ENCODE measurements at places on chromosomes 11 and 22.

- no peak for DNase-seq
Measured at GRCh38 chr22:42939451-42939881, 75.5 kb downstream of the PACSIN2 start.

DNA sequence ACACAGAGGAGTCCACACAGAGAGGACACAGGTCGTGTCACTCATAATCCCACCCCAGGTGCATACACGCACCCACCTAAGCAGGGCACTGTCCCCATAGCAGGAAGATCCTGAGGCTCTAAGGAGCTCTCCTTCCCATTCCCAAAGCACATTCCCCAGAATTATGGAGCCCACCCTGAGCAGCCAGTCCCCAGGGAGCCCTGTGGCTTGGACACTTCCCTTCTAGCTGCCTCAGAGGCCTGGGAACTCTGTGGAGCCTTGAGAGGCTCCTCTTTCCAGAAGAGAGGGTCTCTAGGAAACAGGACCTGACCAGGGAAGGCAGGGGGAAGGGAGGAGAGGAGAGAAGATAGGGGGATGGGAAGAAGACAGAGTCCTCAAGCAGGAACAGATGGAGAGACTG, 29.8 kb downstream of the ARHGEF17 start:
- no peak for DNase-seq

DNA sequence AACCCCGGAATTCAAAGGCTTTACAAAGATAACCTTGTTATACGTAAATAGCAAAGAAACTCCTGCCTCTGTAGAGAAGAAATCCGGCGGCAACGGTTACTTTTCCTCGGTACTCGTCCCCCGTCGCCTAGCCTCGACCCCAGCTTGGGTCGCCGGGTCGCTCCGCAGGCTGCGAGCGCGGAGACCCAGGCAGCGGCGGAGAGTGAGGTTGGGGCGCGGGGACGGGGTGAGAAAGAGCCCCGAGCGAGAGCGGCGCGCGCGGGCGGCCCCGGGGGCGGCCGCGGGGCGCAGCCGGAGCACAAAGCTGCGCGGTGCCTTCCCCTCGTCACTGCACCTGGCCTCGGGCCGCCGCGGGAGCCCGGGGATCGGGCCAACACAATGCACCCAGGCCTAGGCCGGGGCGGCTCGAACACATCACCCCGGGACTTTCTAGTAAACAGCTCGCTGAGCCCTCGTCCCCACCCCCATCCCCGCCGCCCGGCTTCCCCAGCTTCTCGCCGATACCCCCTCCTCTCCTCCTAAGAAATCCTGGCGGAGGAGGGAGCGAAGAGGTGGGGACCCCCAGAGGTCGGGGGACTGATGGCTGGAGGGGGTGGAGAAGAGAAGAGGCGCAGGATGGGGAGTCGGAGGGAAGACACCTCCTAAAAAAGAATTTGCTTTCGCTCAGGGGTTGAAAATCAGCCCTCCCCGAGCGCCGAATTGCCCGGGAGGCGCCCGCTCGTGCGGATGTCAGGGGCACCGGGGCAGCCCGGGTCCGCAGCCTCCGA, 845 bp downstream of the MPPED2 start:
- no peak for DNase-seq

DNA sequence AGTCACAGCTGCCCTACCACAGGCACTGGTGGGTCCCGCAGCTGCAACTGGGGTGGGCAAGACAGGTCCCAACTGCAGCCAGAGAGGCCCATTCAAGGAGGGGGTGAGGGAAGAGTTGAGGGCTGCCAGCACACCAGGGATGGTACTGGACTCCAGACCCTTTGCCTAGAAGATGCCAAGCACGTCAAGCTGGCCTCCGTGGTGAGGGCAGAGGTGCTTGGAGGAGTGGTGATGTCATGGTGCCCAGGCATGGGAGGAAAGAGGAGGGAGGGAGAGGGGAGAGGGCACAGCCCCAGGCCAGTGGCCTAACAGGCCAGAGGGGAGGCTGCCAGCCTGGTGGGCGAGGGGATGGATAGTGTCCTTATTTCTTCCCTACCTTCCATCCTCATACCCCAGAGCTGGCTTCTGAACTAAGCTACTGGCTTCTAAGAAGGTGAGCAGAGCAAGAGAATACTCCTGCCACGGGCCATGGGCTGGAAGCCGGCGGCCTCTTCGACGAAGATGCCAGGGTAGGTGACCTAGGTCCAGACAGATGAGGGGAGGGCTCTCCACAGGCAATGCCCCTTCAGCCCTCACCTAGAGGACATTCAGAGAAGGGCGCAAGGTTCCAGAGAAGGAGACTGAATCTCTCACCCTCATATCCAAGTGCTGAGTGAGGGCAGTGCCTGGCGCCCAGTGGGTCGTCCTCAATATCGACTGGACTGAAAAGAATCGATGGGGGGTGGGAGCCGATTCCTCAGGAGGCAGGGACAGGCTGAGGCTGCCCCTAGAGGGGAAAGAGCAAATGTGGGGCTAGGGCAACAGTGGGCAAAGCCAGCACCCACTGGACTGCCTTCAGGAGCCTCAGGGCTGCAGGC, 1.8 kb downstream of the SYT7 start:
- no peak for DNase-seq

GRCh38 chr11:83709434-83709833, 423.3 kb upstream of the CCDC90B start:
- no peak for DNase-seq

- DNase-seq, result no peak
Measured at GRCh38 chr11:71268706-71269321, 16.4 kb upstream of the SHANK2 start.

GRCh38 chr11:115873813-115874212, 369.6 kb upstream of the CADM1 start:
- DNase-seq, result no peak

GRCh38 chr22:20076627-20077172, 3.3 kb upstream of the DGCR8 start:
- no peak for DNase-seq

GRCh38 chr11:101091781-101092180, 37.8 kb downstream of the PGR start:
- no peak for DNase-seq

GRCh38 chr11:9120664-9121468, 29.5 kb upstream of the SCUBE2 start:
- no peak for DNase-seq

GRCh38 chr11:34869425-34869824, 46.8 kb downstream of the APIP start:
- DNase-seq, result no peak

GRCh38 chr11:62974848-62975522, 9.8 kb downstream of the SLC22A6 start:
- no peak for DNase-seq
